Fibroblast of skin of right biceps (primary cell): ENCODE measurements at places on chromosomes 2 and 18.

DNA sequence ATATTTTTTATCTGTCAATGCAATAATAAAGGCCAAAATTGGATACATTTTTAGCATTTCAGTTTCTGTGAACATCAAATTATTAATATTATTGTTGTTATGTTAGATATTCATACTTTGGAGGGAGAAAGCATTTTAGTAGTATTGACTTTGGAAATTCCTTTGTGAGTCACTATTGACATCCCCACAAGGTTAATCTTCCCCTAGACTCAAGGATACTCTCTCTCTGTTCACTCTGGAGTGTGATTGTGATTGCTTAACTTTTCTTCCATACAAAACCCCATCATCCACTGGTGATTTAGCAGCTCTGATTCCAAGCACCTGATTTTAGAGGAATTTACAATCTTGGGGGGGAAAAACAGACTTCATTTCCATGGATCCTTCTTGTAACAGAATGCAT, 352.0 kb downstream of the THSD7B start:
- peak; percentile 41 for DNase-seq

- DNase-seq: peak; percentile 58
These were observed 112.3 kb downstream of the PXDN start for GRCh38 chr2:1632002-1632348.

- peak; percentile 55 for DNase-seq
These were observed 37.9 kb downstream of the PMS1 start for GRCh38 chr2:189821953-189822748.

DNA sequence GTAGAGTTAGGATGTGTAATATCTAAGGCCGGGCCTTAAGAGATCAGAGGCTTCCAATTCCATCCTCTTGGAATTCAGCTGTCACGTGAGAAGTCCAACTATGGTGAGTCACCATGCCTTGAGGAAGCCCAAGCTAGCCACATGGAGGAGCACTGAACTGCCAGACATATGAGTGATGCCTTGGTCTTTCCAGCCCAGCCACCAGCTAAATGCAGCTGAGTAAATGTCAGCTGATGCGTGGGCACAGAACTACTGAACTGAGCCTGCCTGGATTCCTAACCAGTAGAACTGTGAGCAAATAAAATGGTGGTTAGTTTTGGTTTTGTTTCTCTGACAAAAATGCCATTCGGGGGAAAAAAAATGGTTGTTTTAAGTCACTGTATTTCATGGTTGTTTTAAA, 153.7 kb upstream of the SERTAD2 start:
- DNase-seq: peak; percentile 99

- DNase-seq: no peak
These were observed 19.6 kb downstream of the NDUFAF7 start for GRCh38 chr2:37250869-37251740.

DNA sequence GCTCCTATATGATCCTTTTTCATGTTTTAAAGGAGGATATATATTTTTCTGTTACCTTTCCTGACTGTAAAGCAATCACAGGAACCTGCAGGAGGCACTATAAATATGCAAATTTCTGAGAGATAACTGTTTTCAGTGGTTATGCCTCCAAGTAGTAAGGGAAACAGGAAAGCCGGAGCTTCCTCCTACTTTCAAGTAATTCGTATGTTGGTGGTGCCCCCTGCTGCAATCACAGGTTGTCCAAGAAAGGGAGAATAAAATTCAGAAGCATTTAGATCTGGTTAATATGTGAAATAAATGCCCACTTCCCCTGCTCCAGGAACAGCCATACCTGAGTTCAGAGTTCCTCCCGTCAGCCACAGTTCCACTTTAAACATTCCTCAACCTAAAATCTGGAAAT, 12.0 kb upstream of the BCL11A start:
- peak; percentile 49 for DNase-seq

GRCh38 chr2:100196786-100197494, 54.5 kb upstream of the AFF3 start:
- DNase-seq: peak; percentile 76

GRCh38 chr2:73852020-73852419, 23.3 kb downstream of the STAMBP start:
- DNase-seq: peak; percentile 85
